ENCODE measurements at places on chromosomes 3 and 15.
A peak's percentile ranks its signal among the peaks of the same experiment; 100 is the strongest.

- DNase-seq = no peak
Measured at GRCh38 chr3:130916507-130917167, 22.8 kb downstream of the ATP2C1 start.

DNA sequence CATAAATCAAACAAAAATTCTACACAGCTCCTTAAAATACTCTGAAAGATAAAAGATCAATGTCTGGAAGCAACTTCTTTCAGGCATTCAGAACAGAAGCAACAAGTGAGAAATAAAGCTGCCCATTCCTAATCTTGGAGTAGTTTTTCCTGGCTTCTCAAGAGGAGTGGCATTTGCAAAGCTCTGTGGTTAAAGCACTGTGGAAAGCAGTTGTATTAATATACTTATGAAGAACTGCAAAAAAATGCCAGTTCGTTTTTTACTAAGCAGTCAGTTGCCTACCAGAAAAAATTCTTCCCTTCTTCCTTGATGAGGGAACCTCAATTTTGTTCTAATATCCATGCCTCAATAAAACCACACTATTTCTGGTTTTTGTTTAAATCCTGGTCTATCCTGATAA is 197.8 kb downstream of the TNIK start:
- peak; percentile 33 for DNase-seq

DNA sequence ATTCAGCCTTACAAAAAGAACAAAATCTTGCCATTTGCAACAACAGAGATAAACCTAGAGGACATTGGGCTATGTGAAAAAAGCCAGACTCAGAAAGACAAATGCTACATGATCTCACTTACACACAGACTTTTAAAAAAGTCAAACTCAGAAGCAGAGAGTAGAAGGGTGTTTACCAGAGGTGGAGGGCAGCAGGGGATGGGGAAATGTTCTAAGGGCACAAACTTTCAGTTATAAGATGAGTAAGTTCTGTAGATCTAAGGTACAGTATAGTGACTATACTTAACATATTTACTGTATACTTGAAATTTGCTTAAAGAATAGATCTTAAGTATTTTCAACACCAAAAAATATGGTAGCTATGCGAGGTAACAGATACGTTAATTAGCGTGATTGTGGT is 3.0 kb downstream of the MYEF2 start:
- no peak for DNase-seq

GRCh38 chr3:178353006-178353694 is 183.1 kb upstream of the KCNMB2 start:
- DNase-seq = peak; percentile 14

DNA sequence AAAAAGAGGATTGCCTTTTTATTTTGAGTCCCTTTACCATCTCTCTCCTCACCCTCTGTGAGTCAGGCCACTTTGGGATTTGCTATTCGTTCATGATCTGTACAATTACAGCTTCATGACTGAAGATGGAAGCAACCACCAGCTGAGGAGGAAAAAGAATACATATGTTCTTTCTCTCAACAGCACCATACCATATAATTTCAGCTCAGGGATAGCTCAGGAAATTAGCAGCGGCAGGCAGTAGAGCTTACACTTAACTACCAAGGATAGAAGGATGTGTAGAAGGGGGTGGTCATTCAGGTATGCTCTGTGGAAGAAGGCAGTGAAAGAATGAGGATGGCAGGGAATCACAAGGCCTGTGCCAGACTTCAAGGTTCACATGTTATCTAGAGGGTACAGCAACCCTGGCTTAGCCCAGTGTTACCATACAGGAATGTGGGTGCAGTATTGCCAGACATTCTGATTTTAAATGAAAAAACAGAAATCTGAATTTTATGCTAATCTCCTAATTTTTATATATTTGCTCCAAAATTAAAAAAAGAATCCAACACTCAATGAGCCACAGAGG is 17.9 kb downstream of the PLS1 start:
- no peak for DNase-seq

DNA sequence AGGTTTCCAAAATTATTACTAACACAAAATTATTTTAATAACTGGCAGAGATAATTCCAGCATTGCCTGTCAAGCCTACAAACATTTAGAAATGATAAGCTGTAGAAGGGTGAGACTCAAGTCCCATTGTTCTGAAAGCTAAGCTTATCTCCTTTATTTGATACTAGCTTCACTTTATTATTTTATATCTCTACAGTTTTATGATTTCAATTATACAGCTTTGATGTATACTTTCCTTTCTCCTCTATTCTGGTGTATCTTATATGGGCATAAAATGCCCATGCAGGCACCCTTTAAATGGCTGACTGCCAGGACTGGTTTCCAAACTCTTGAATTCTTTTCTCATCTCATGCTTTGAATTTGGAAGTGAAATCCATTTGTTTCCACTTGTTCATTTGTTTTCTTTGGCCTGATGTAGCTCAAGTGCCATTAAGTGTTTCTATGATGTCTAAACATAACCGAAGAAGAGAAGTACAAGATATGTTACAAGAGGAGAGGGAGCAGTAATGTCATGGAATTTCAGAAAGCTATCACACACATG is 372.1 kb upstream of the ARHGEF26 start:
- peak; percentile 6 for DNase-seq

- DNase-seq = no peak
Measured at GRCh38 chr15:41285285-41285684, 47.1 kb downstream of the OIP5 start.

DNA sequence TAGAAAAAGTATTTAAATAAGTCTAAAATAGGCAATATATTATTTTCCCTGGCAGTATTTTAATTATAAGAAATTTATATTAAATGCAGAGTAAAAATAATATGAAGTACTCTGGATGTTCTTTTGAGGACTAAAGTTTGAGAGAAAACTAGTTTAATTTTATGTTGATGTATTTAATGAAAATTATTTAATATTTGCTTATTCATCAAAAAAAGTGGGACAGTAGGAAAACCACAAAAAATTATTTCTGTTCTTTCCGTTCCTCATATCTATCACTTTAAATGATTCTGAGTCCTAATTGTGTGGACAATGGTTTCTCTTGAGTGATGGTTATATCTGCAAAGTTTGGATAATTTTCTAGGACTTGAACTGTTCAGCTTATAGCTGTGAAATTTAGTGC is 147.2 kb upstream of the TNIK start:
- no peak for DNase-seq
